ENCODE measurements at places on chromosomes 12 and 14.

- no peaks in the 10 kb centered on the region for H3K27me3 ChIP-seq
- DNase-seq = no peak
- H3K4me3 ChIP-seq = no peak overlapping the region
- no peaks in the 10 kb centered on the region for H3K36me3 ChIP-seq
- H3K27ac ChIP-seq = peak overlapping the region; percentile 35
These were observed 600 bp downstream of the SYT10 start for GRCh38 chr12:33438851-33439586.

DNA sequence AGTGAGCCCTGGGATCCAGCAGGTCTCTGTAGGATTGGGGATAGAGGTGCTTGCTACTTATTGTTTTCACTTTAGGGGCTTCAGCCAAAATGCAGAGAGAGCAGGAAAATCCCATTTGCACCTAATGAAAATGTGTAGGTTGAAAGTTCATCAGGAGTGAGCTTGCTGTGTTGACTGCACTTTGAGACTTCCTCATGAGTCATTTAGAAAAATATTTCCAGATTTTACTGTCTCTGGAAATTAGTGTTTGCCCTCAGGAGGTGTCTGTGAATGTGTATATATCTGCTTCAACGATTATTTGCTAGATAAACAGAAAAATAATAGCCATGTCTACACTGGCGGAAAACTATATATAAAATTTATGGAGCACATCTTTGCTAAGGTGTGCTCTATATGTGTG, 159.3 kb downstream of the CAND1 start:
- no peak for DNase-seq
- H3K36me3 ChIP-seq = no peaks in the 10 kb centered on the region
- H3K4me1 ChIP-seq = no peaks in the 10 kb centered on the region
- no peaks in the 10 kb centered on the region for H3K27me3 ChIP-seq
- no peak overlapping the region for H3K4me3 ChIP-seq
- H3K27ac ChIP-seq = no peak overlapping the region

GRCh38 chr14:74349757-74350156, 1.5 kb downstream of the VRTN start:
- no peaks in the 10 kb centered on the region for H3K27me3 ChIP-seq
- H3K27ac ChIP-seq = no peak overlapping the region
- no peaks in the 10 kb centered on the region for H3K4me1 ChIP-seq
- DNase-seq = no peak

DNA sequence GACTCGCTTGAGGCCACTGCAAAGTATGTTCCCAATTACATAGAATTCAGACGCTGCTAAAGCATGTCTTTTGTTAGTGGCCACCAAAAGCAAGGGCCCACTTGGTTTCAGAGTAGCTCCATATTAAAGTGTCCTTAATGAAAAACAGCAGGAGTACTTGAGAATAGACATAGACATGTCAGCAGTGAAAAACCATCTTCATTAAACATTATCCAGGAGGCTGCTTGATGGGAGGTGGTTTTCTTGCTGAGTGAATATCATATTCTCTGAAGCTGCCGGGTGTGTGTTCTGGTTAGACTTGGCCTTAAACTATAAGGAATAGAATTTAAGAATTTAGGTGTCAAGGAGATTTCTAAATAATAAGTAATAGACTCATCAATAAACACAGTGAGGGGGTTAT, 79.5 kb upstream of the CCDC198 start:
- no peak overlapping the region for H3K27ac ChIP-seq
- no peaks in the 10 kb centered on the region for H3K27me3 ChIP-seq
- H3K36me3 ChIP-seq = no peaks in the 10 kb centered on the region
- no peak for DNase-seq
- H3K4me3 ChIP-seq = no peak overlapping the region

DNA sequence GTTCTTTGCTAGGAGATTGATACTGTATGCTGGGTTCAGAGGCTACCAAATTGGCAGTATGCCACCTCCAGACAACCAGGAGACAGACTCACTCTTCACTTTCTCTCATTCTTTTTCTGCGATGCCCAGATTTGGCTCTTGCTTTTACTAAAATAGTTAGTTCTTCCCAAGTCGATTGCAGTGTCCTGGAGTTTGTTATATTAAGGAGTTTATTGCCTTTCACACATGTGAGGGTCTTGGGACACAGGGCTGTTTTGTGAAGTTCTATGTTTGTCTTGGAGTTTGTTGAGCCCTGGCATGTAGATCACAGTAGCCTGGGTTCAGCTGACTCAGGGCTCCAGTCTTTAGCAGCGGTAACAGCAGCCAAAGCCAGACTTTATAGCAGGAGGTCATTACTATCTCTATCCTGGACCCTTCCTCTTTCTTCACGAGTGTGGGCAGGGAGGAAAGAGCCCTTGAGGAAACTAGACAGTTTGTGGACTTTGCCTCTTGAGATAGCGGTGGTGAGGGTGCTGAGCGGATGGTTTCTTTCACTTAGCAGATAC, 1.6 kb downstream of the MLEC start:
- peaks cover 30% of the 10 kb centered on the region for H3K4me1 ChIP-seq

- DNase-seq = no peak
- H3K27me3 ChIP-seq = no peaks in the 10 kb centered on the region
- no peaks in the 10 kb centered on the region for H3K4me1 ChIP-seq
These were observed 270.4 kb upstream of the RTL1 start for GRCh38 chr14:101173698-101174521.

DNA sequence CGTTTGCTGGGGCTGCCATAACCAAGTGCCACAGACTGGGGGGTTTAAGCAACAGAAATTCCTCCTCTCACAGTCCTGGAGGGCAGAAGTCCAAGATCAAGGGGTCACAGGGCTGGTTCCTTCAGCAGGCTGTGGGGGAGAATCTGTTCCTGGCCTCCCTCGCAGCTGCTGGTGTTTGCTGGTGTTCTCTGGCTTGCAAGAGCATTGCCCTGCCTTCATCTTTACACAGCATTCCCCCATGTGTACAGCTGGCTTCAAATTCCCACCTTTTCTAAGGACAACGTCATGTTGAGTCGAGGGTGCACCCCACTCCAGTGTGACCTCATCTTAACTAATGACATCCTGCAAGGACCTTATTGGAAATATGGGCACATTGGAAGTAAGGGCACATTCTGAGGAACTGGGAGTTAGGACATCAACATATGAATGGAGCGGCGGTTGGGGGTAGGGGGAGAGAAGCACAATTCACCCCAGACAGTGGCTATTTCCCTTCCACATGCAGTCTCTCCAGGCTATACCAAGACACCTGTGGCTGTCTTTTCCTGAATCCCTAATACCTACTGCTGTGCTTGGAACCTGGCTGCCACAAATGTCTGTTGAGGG, 123.6 kb downstream of the FOXN3 start:
- no peaks in the 10 kb centered on the region for H3K4me1 ChIP-seq
- no peak overlapping the region for H3K4me3 ChIP-seq
- H3K27ac ChIP-seq = no peak overlapping the region
- DNase-seq = no peak
- H3K36me3 ChIP-seq = no peaks in the 10 kb centered on the region

GRCh38 chr12:70365398-70365647, 767 bp upstream of the KCNMB4 start:
- no peaks in the 10 kb centered on the region for H3K36me3 ChIP-seq
- peak overlapping the region; percentile 52 for H3K4me3 ChIP-seq
- DNase-seq = no peak
- no peak overlapping the region for H3K27ac ChIP-seq

GRCh38 chr14:92513204-92513965, at the start of gene RIN3:
RIN3 (plus strand) TSS chr14:92513781; CDS start chr14:92513933, 152 bp downstream.
- H3K4me1 ChIP-seq = peaks cover 49% of the 10 kb centered on the region
- peak; percentile 42 for DNase-seq
- H3K36me3 ChIP-seq = no peaks in the 10 kb centered on the region
- peak within 1 kb of the TSS; percentile 67 for H3K27ac ChIP-seq

DNA sequence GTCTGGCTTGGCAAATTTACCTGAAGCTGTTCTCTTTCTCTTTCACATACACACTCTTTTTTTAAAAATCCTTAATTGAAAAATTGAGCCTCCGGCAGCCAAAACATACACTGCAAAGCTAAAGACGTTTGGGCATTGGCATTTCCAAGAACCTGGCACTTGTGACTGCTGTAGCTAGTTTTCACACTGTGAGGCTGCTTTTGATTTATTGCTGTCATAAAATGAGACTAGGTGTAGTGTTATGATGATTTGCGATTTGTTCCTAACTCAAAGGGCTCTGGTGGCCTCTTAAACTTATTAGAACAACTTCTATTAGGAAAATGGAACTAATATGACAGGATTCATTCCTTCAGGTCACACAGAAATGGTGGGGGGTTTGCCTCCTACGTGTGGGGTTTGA, 377.1 kb upstream of the FAR2 start:
- H3K36me3 ChIP-seq = no peaks in the 10 kb centered on the region
- no peak for DNase-seq
- no peak overlapping the region for H3K4me3 ChIP-seq
- H3K27ac ChIP-seq = no peak overlapping the region
- H3K4me1 ChIP-seq = no peaks in the 10 kb centered on the region
- H3K27me3 ChIP-seq = no peaks in the 10 kb centered on the region

DNA sequence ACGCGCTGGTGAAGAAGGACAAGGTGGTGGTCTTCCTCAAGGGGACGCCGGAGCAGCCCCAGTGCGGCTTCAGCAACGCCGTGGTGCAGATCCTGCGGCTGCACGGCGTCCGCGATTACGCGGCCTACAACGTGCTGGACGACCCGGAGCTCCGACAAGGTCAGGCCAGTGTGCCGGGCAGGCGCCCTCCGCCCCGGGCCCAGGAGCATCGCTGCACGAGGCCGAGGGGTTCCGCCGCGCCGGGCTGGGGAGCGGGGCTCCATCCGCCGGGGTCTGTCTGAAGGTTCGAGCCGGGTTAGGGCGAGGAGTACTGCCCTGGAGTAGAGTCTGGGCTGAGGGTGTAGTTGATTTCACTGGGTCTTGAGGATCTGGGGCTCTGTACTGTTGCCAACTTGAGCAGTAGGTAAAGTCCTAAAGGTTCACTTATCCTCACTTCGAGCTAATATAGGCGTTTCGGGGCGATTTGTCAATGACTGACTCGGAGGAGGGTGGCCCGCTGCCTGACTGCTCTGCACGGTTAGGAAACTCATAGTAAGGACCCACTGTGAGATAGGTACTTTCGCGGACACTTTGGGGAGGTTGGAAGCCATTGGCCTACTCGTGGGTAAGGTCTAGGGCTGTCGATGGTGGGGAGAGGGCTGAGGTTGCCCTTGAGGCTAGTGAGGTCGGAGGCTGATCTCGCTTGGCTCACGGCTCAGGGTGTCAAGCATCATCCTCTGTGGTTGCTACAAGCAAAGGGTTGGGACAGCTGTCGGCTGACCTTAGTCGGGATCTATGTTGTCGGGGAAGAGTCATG, 574 bp downstream of the GLRX5 start:
- H3K4me3 ChIP-seq = peak overlapping the region; percentile 67
- DNase-seq = no peak
- peak overlapping the region; percentile 84 for H3K27ac ChIP-seq
- H3K4me1 ChIP-seq = peaks cover 38% of the 10 kb centered on the region
- no peaks in the 10 kb centered on the region for H3K27me3 ChIP-seq

DNA sequence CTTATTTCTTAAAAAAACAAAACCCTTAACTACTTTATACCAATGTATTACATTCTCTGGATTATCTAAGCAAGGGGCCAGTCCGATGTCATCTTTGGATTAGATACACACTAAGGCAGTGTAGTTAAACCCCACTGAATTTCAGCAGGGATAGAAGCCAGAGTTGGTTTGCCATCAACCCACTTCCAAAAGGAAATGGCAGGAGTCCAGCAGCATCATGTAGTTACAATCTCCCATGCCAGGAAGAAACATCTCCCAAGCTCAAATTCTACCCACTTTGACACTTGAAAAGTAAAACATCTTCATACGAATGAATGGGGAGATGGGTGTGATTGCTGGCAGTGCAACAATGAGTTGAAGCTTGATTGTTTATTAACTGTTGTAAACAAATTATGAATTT, 203.5 kb upstream of the PLXNC1 start:
- H3K4me1 ChIP-seq = no peaks in the 10 kb centered on the region
- no peaks in the 10 kb centered on the region for H3K36me3 ChIP-seq
- no peaks in the 10 kb centered on the region for H3K27me3 ChIP-seq
- DNase-seq = no peak
- H3K4me3 ChIP-seq = no peak overlapping the region

DNA sequence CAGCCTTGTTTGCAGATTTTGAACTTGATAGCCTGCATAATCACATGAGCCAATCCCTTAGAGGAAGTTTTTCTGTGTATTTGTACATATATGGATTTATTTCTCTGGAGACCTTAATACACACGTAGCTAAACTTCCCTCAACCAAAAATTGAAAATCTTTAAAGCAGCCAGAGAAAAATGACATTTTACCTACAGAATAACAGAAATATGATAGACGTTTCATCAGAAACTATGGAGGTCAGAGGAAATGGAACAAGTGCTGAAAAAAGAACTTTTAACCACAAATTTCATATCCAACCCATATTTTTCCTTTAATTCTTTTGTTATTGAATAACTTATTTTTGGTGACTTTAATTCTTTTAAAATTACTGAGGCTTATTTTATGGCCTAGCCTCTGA, 177.7 kb downstream of the CCDC91 start:
- no peak overlapping the region for H3K4me3 ChIP-seq
- H3K36me3 ChIP-seq = peaks cover 14% of the 10 kb centered on the region
- no peak overlapping the region for H3K27ac ChIP-seq
- no peaks in the 10 kb centered on the region for H3K27me3 ChIP-seq

DNA sequence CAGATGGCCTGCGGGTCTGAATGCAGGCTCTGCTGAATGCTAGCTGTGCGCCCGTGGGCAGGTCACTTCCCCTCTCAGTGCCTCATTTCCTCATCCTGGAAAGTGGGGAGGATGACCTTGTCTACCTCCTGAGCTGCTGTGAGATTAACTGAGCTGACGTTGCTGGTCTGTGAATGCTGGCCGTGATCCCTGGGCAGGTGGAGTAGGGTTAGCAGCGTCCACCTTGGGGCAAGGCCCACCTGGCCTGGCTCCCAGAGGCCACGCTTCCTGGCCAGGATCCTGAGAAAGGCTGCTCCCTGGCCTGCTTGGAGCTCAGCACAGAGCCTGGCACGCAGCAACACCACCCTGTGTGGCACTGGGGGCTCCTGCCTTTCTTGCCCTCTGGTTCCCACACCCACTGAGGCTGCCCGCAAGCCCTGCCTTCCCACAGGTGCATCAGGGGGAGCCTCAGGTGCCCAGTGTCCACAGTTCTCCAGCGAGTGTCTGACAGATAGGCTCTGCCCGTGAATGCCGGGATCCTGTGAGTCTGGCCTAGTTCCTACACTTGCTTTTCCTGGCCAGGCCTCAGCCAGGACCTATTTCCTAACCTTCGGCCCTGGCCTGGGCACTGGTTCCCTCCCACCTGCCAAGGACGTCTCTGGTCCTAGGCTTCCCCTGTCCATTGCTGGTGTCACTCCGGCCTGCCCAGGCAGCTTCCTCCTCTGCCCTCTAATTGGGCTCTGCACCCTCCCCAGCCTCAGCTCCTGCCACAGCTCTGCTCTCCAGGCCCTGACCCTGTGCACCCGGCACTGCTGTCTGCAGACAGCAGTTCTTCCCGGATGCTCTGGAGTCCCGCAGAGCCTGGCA, 37.2 kb upstream of the TDRD9 start:
- DNase-seq = no peak
- no peak overlapping the region for H3K27ac ChIP-seq
- no peak overlapping the region for H3K4me3 ChIP-seq
- no peaks in the 10 kb centered on the region for H3K27me3 ChIP-seq

- no peaks in the 10 kb centered on the region for H3K36me3 ChIP-seq
- no peaks in the 10 kb centered on the region for H3K4me1 ChIP-seq
- H3K27ac ChIP-seq = no peak overlapping the region
These were observed 40.3 kb downstream of the CFAP251 start for GRCh38 chr12:121958541-121959240.

- no peak for DNase-seq
- no peaks in the 10 kb centered on the region for H3K4me1 ChIP-seq
- H3K4me3 ChIP-seq = no peak overlapping the region
These were observed 13.1 kb downstream of the ZFYVE21 start for GRCh38 chr14:103728721-103729120.

- H3K36me3 ChIP-seq = no peaks in the 10 kb centered on the region
- no peak for DNase-seq
- no peaks in the 10 kb centered on the region for H3K4me1 ChIP-seq
- no peaks in the 10 kb centered on the region for H3K27me3 ChIP-seq
- H3K27ac ChIP-seq = no peak overlapping the region
- H3K4me3 ChIP-seq = no peak overlapping the region
These were observed 746.5 kb downstream of the SLC6A15 start for GRCh38 chr12:84165998-84166571.
